Cardiac muscle cell (in vitro differentiated cells and primary cell): ENCODE measurements at places on chromosomes 13 and 19. TPM values are rescaled to one million over a fixed set of nuclear protein-coding genes. Genes with fewer than 3 reads are reported as not detected.

The NCCRP1 gene
- total RNA-seq: 10.3 and 16.1 TPM in 2 replicates

The KL gene
- not detected in 2 replicates for total RNA-seq

The TJP3 gene
- total RNA-seq: 2.8 and 5.2 TPM in 2 replicates

DNA sequence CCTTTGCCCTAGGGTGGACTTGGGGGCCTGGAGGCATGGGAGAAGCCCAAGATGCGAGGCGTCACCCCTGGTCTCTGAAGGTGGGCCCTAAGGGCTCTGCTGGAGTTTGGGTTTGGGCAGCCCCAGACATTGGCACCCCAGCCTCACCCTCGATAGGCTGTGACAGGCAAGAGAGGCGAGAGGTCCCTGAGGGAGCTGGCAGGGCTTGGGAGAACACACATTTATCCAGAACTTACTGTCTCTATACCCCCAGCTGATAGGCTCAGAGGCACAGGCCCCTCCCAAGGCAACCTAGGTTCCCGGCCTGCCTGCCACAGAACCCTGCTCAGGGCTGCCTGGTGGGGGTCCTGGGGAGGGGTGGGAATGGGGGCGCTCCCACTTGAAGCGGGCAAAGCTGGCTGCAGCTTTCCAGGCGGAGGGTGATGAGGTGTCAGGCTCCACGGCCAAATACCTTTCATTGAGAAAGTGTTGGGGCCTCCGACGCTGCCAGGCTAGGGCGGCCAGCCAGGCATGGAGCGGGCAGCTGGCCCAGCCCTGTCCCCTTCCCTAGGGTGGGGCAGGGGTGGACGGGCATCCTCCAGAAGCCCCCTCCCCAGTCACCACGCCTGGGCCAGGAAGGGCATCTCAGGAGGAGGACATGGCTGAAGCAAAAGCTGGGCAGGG, 9.7 kb downstream of the CILP2 start:
- no peaks in the 10 kb centered on the region for H3K27me3 ChIP-seq
- H3K27ac ChIP-seq: no peak overlapping the region
- no peaks in the 10 kb centered on the region for H3K4me1 ChIP-seq
- H3K4me3 ChIP-seq: no peak overlapping the region
- no peak for DNase-seq

The GPR42 gene
- 0.33 and 0.42 TPM in 2 replicates for total RNA-seq

The SCGB2B2 gene
- total RNA-seq: 0.27 TPM in 1 of 2 replicates, not detected in the other

- no peaks in the 10 kb centered on the region for H3K27me3 ChIP-seq
- no peak overlapping the region for H3K27ac ChIP-seq
- no peak for DNase-seq
- no peaks in the 10 kb centered on the region for H3K36me3 ChIP-seq
- H3K4me1 ChIP-seq: no peaks in the 10 kb centered on the region
Measured at GRCh38 chr19:27718234-27718633, 1494.7 kb downstream of the UQCRFS1 start.

The ONECUT3 gene
- total RNA-seq: not detected in 2 replicates
